ENCODE measurements at places on chromosomes 4 and X.

- DNase-seq, result no peak
- peak overlapping the region; percentile 50 for H3K4me3 ChIP-seq
- no peaks in the 10 kb centered on the region for H3K27me3 ChIP-seq
- peak overlapping the region; percentile 11 for H3K27ac ChIP-seq
- no peaks in the 10 kb centered on the region for H3K36me3 ChIP-seq
Observed at GRCh38 chrX:18353931-18354368, 538 bp downstream of the SCML2 start.

DNA sequence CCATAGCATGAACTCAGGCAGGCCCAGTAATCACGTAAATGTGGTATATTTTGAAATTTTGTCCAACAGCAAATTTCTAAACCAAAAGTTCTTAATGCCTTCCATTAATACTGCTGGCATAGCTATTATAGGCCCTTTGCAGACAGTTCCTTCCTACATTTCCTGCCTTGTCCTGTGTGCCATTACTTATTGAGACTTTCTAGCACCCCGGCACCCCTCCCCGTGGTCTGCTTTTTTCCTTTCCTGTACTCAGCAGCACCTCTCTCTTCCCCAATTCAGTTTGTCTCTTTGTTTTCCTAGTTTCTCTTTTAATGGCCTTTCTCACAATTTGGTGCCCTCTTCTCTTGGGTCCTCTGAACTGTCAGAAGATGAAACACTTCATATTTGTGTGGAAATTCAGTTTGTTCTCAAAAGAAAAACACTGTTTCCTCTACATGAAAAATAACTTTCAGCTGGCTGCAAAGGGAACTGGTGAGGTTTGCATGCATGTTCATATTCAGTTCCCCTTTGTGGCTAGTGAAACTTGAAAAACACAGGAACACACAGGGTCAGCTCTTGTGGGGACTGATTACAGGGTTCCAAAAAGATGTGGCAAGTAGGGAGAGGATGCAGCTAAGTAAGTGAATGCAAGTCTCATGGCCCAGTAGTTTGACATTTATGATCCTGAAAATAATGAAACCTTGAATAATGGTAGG lies 17.1 kb downstream of the GPR34 start:
- H3K4me3 ChIP-seq, result no peak overlapping the region
- no peaks in the 10 kb centered on the region for H3K36me3 ChIP-seq
- no peak for DNase-seq
- H3K4me1 ChIP-seq, result no peaks in the 10 kb centered on the region
- no peaks in the 10 kb centered on the region for H3K27me3 ChIP-seq

GRCh38 chrX:19627081-19627480 lies 111.8 kb upstream of the MAP3K15 start:
- H3K4me3 ChIP-seq, result no peak overlapping the region
- no peak for DNase-seq
- peaks cover 25% of the 10 kb centered on the region for H3K4me1 ChIP-seq
- H3K36me3 ChIP-seq, result no peaks in the 10 kb centered on the region
- peak overlapping the region; percentile 79 for H3K27ac ChIP-seq
- H3K27me3 ChIP-seq, result no peaks in the 10 kb centered on the region

- no peaks in the 10 kb centered on the region for H3K36me3 ChIP-seq
- H3K27ac ChIP-seq, result peak overlapping the region; percentile 80
- no peak for DNase-seq
Observed at GRCh38 chrX:150841456-150842197, 56.8 kb downstream of the CD99L2 start.

DNA sequence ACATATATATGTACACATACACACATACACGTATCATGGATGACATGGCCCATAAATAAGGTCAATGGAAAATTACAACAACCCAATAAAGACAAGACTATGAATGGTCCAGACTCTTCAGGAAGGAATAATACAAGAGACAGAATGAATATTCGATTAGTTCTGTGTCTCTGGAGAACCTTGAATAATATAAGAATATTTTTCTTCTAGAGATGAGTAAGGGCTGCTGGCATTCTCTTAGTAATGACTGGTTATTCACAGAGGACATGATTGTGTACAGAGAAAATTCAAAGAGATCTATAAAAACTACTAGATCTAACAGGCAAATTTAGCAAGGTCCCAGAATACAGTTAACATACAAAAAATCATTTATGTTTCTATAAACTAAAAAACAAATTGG lies 23.3 kb downstream of the SPIN4 start:
- no peak overlapping the region for H3K27ac ChIP-seq
- H3K4me1 ChIP-seq, result no peaks in the 10 kb centered on the region
- H3K27me3 ChIP-seq, result no peaks in the 10 kb centered on the region
- H3K36me3 ChIP-seq, result no peaks in the 10 kb centered on the region

- no peak overlapping the region for H3K27ac ChIP-seq
- DNase-seq, result peak; percentile 3
- H3K27me3 ChIP-seq, result peaks cover 3% of the 10 kb centered on the region
- H3K4me1 ChIP-seq, result no peaks in the 10 kb centered on the region
Observed at GRCh38 chr4:7183161-7183560, 9.2 kb upstream of the SORCS2 start.

GRCh38 chrX:111830571-111830970 lies 45.4 kb upstream of the TRPC5OS start:
- H3K36me3 ChIP-seq, result no peaks in the 10 kb centered on the region
- no peak overlapping the region for H3K4me3 ChIP-seq
- no peaks in the 10 kb centered on the region for H3K27me3 ChIP-seq
- H3K4me1 ChIP-seq, result no peaks in the 10 kb centered on the region
- no peak overlapping the region for H3K27ac ChIP-seq
- no peak for DNase-seq

GRCh38 chr4:113788888-113789287 lies 27.4 kb upstream of the CAMK2D start:
- H3K36me3 ChIP-seq, result no peaks in the 10 kb centered on the region
- H3K4me3 ChIP-seq, result no peak overlapping the region
- H3K4me1 ChIP-seq, result peaks cover 12% of the 10 kb centered on the region
- no peak for DNase-seq
- no peaks in the 10 kb centered on the region for H3K27me3 ChIP-seq

GRCh38 chr4:147360301-147360700 lies 120.6 kb upstream of the EDNRA start:
- no peak overlapping the region for H3K4me3 ChIP-seq
- H3K27me3 ChIP-seq, result no peaks in the 10 kb centered on the region
- H3K4me1 ChIP-seq, result peaks cover 34% of the 10 kb centered on the region
- DNase-seq, result no peak
- H3K27ac ChIP-seq, result no peak overlapping the region

DNA sequence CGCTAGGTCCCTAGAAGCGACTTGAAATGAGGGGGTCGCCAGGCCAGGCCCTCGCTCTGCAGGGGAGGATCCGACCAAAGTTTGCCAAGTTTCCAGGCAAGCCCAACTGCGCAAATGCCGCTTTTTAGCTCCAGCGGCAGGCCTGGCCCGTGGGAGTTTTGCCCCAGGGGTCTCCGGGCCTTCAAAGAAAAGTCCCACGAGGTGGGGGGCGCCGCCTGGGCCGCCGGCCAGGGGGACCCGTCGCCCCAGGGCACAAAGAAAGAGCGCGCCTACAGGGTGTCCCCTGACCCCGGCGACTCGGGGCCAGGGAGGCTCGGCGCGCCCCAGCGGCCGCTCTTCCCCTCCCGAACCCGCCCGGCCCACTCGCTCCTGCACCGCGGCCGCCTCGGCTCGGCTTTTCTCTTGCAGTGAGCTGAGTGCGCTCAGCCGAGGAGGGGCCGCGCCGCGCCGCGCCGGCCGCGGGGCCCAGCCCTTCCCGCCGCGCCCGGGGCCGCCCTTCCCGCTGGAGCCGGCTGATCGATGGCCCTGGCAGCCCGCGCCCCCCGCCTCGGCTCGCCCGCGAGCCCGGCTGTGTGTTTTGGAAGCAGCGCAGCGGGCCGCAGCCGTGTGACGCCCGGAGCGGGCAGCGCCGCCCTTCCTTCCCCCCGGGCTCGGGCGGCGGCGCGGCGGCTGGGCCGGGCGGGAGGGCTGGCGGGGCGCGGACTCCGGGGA lies 754 bp upstream of the KLF3 start:
- peak overlapping the region; percentile 91 for H3K27ac ChIP-seq
- peaks cover 17% of the 10 kb centered on the region for H3K36me3 ChIP-seq
- DNase-seq, result peak; percentile 62
- H3K4me3 ChIP-seq, result peak overlapping the region; percentile 97
- H3K4me1 ChIP-seq, result peaks cover 14% of the 10 kb centered on the region

DNA sequence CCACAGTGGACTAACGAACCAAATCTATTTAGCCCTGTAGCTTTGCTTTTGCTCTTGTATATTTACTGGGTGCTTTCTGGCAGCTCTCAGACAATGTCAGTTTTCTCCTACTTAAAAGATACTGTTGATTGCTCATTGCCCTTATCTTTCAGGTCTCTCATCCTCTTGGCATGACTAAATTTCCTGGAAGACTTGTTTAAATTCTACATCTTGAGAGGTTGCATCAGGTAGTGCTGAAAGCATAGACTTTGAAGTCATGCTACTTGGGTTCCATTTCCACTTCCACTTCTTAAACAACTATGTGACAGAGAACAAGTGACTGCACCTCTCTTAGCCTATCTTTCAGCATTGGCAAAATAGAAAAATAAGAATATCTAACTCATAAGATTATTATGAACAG lies 8.4 kb downstream of the TDO2 start:
- no peak for DNase-seq
- H3K4me1 ChIP-seq, result peaks cover 10% of the 10 kb centered on the region

DNA sequence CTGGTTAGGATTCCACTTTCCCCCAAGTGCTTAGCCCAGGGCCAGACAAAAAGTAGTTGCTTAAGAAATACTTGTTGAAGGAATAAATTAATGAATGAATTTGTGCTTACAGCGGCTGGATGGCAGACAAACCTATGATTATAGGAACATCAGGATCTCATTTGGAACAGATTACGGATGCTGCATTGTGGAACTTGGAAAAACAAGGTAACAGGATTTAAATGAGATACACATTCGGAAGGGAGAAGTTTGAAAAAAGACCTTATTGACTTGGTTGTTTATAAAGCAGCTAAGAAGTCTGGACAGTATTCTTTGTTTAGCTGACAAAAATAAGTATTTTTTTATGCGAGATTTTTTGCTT lies 572 bp downstream of the EXOSC9 start:
- DNase-seq, result no peak
- peaks cover 8% of the 10 kb centered on the region for H3K4me1 ChIP-seq
- peaks cover 52% of the 10 kb centered on the region for H3K36me3 ChIP-seq
- H3K27ac ChIP-seq, result peak overlapping the region; percentile 58

GRCh38 chr4:110669663-110670062 lies 46.8 kb upstream of the PITX2 start:
- H3K4me1 ChIP-seq, result no peaks in the 10 kb centered on the region
- no peaks in the 10 kb centered on the region for H3K36me3 ChIP-seq
- no peak for DNase-seq

- peaks cover 10% of the 10 kb centered on the region for H3K4me1 ChIP-seq
- H3K36me3 ChIP-seq, result peaks cover 19% of the 10 kb centered on the region
- DNase-seq, result no peak
- no peak overlapping the region for H3K4me3 ChIP-seq
Observed at GRCh38 chr4:110135523-110135922, 62.9 kb downstream of the ELOVL6 start.

DNA sequence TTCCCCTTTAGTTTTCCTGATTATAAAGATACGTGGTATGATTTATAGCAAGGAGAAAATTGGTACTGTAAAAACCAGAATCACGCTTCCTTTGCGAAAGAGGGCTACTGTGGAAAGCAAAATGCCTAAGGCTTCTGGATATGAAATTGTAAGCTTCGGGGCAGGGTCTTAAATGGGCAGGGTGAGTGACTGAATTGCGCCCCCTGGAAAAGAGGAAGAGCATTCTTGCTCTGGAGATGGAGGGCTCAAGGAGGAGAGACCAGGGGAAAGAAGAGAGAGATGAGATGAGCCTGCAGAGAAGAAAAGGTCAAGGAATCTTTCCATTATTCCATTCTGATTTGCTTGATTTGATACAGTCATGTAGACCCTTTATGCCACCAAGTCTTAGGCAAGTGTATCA lies 13.1 kb upstream of the ETNPPL start:
- H3K27me3 ChIP-seq, result no peaks in the 10 kb centered on the region
- H3K36me3 ChIP-seq, result no peaks in the 10 kb centered on the region
- no peak overlapping the region for H3K4me3 ChIP-seq
- no peaks in the 10 kb centered on the region for H3K4me1 ChIP-seq
